ENCODE measurements at places on chromosomes 16 and 17.
A peak's percentile ranks its signal among the peaks of the same experiment; 100 is the strongest.

- DNase-seq, result no peak
Measured at GRCh38 chr17:51508048-51508447, 247.7 kb downstream of the UTP18 start.

DNA sequence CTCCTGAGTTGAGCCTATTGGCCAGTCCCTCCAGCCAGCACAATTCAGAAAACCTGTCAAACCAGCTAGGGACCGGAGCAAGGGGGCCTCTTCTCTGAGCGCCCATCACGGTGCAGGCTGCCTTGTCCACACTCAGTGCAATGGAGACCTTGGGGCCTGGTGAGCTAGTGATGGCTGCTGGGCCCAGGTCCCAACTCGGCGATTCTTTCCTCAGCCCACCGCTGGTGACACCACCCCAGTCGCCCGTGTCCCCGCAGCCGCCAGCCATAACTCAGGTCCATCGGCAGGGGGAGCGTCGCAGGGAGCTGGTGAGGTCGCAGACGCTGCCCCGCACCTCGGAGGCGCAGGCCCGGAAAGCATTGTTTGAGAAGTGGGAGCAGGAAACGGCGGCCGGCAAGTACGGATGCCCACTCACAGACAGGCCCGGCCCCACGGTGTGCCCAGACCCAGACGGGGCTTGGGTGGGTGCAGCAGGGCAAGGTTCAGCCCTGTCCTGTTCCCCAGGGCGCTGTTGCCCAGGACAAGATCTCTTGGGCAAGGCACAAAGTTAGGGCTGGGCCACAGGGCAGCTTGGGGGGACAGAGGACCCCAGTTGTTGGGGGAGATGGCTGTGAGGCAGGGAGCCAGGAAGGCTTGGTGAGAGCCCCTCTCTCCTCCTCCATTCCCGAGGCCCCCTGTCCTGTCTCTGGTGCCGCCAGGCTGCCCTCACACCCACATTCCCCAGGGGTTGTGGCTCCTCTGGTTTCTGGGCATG is 10.8 kb downstream of the SMTNL2 start:
- DNase-seq, result peak; percentile 45

- peak; percentile 45 for DNase-seq
Measured at GRCh38 chr17:489758-490329, 137.2 kb upstream of the RPH3AL start.

DNA sequence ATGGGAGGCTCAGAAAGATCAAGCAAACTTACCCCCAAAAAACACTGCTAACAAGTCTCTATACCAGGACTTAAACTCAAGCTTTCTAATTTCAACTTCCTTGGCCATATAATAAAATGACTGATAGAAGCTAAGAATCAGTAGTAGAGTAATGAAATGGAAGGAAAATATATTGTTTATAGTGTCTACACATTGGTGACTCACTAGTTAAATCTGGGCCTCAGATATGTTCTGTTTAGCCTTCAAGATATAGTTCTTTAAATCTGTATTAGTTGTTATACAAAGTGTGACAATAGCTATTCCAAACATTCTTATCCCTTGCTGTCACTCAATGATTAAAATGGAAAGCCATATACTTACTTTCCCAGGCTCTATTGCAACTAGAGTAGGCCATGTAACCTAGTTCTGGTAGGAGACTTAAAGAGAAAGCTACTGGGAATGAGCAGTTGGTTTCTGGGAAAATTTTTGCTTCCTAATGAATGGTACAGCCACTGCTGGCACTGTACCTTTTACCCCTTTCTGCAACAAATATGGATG is 18.3 kb downstream of the SSH2 start:
- DNase-seq, result no peak
